Activated CD4-positive, alpha-beta T cell treated with anti-CD3 and anti-CD28 coated beads for 1 hour (primary cell): ENCODE measurements at places on chromosomes 5 and 9.

DNA sequence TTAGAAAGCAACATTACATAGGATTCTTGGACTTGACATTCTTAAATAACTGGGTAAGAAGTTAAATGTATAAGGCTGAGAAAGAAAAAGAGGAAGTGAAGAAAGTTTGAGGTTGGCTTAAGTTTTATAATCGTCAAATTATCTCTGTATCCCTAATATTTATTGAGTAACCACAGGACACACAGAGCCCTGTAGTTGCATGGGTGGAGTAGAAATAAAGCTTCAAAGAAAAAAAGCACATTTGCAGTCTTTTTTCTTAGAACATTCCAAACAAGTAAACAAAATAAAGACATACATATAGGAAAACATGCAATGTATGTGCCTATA lies 137.0 kb downstream of the CCDC192 start:
- DNase-seq = no peak

GRCh38 chr5:126178521-126178920 lies 244.7 kb upstream of the GRAMD2B start:
- DNase-seq = no peak

GRCh38 chr5:80711938-80712337 lies 57.2 kb upstream of the DHFR start:
- DNase-seq = no peak

- no peak for DNase-seq
These were observed 308.8 kb upstream of the NREP start for GRCh38 chr5:112065781-112066180.

GRCh38 chr9:18437315-18438201 lies 36.4 kb upstream of the ADAMTSL1 start:
- DNase-seq = no peak

DNA sequence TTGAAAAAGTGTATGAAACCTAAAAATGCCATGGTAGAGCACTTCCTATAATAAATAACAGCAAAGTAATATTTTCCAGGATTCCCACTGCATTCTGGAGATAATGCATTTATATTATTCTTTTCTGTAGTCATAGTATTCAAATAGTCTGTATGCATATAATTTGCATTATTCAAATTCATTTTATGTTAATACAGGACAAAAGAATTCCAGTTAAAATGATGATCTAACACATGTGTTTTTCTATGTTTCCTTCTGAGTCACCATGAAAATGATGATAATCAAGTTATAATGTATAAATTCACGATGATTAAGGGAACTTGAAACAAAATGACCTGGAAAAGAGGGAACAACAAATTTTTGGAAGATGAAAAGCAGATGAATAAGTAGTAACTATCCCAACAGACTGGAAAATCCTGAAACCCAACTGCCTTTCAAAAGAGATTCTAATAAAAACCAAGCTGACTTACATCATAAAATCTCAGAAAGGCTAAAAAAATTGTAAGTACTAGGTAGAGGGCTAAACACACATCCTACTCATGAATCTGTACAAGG lies 358.6 kb upstream of the PAPPA start:
- DNase-seq = no peak

DNA sequence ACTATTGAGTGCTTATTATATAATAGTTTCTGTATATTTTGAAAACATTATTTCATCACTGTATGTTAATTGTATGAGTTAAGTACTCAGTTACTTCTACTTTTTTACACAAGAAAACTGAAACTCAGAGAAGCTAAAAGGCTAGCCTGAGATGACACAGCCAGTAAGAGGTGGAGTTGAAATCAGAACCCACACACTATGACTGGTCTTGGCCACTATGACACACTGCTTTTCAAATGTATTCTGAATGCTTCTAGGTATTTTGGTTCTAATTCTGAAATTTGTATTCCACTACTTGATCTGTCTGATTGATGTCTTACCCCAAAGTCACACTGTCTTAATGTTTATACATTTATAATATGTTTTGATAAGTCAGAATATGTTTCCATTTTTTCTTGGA lies 181.8 kb downstream of the ZDHHC21 start:
- no peak for DNase-seq

DNA sequence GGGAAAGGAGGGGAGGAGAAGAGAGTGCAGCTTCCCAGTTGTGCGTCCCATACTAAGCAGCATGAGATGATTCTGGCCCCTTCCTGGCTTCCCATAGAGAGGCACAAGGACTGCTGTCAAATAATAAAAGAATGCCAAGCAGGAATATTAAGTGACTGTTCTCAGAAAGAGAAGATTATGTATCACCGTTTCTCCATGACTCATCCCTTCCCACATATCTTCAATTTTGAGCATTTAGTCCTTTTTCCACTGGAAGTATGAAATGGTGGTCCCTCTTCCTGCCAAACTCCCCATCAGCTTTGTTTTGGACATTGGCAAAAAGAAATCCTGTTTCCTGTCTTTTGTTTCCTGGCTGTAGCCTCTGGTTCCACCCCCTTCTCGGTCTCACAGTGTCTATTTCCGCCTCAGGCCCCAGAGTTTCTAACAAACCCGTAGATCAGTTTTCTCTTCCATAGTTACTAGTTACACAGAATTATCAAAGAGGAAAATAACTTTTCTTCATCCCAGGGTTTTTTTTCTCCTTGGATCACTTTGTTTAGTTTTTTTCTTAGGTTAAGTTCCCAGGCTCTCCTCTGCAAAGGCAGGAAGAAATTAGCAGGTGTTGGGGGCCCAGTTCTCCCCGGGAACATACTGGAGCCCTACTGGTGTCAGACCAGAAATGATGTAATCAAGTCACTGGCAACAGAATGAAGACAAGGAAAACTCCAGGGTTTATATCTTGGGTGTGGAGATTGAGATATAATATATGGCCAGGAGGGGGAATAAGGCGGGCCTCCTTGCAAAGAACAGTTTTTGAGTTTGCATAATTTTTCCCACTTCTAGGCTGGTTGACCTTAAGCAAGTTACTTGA lies 26.4 kb upstream of the ARHGAP26 start:
- no peak for DNase-seq

- no peak for DNase-seq
These were observed 80.7 kb downstream of the GLDC start for GRCh38 chr9:6564868-6565267.

GRCh38 chr5:61969347-61969746 lies 336.7 kb upstream of the KIF2A start:
- DNase-seq = no peak

DNA sequence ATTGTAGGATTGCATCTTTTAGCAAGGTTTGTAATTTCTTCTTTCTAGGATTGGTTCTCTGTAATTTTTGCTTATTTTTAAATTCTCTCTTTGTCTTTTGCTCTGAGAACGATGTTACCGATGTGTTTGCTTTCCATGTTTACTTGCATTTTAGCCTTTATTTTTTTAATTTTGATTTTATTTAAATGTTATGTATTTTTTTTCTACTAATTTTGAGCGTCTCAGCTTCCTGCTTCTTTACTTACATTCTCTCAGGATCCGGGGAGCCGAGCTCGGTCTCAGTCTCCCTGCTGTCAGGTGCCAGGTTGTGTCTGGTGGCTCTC lies 20.9 kb downstream of the ANXA2R start:
- DNase-seq = no peak

GRCh38 chr9:19283072-19283710 lies 52.7 kb downstream of the DENND4C start:
- no peak for DNase-seq

GRCh38 chr5:41447650-41448510 lies 62.5 kb downstream of the PLCXD3 start:
- no peak for DNase-seq

DNA sequence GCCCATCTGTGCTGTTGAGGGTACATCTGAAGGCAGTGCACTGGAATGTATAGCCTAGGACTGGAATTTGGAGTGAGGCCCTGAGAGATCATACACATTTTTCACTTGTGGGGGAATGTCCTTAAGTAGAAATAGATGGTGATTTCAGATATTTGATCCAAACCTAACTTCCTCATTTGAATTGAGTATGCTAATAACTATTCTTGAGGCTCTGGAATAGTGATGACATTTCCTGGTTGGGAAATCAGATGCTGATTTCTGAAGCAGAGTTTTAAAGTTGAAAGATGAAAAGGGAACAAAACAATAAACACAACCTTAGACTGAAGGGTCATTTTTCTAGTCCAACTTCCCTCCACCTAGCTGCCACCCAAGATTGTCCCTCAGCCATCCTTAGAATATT lies 163.0 kb upstream of the CCDC152 start:
- no peak for DNase-seq

DNA sequence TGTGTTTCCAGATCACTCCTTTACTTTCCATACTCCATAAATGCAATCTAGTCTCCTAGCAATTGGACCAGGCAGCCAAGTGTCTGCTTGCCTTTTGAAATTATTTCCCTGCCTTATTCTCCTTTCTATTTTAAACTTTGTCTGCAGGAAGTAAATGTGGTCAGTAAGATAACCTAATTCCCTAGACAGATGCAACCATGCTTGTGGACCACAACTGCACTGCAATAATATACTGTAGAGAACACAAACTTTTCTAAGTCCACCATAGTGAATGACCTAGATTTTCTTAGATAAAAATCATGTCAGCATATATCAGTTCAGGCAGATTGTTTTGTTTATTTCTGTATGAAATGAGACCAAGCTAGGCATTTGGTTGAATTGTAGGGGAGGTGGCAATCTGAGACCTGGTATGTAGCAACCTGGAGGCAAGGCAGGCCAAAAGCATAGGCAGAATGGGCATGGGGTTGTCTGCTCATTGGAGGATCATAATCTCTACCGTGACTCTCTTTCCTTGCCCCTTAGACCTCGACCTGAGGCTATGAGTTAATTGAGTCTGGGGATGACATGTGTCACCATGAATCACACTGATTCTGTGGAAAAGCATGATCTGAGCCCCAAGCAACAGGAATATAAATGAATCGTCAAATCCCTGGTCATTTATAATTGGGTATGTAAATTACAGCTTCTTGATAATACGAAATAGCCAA lies 20.7 kb downstream of the ACTL7B start:
- DNase-seq = no peak

DNA sequence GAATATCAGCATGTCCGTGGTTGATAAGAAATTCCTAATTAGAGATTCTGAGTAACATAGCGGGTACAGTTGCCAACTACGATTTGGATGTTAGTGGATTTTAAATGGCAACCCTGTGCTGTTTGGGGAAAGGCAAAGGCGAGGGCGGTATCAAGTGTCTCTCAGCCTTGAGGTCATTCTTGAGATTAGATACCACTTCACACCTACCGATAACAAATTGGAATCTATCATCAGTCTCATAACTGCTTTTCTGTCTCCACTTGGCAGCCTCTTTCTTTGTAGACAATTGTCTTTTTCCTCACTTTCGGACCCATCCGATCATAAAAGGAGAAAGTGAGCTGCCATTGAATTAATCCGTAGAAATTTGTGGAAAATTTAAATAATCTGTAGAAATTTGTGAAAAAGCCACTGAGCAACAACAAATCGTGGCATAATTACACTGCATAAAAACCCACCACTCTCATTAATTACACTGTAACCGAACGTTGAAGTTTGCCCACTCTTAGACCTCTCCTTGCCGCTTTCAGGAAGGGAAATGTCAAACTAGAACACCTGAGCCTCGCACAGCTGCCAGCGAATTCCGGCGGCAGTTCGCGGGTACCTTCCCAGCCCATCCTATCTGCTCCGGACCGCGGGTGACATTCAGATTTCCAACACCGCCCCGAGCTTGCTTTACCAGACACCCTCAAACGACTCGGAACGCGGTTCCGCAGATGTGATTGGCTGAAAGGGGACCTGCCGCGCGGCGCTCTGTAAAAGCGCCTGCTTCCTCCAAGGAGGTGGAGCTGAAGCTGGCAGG lies 849 bp upstream of the RGMB start:
- peak; percentile 52 for DNase-seq

- DNase-seq = no peak
These were observed 18.9 kb downstream of the DPYSL3 start for GRCh38 chr5:147490989-147491388.

DNA sequence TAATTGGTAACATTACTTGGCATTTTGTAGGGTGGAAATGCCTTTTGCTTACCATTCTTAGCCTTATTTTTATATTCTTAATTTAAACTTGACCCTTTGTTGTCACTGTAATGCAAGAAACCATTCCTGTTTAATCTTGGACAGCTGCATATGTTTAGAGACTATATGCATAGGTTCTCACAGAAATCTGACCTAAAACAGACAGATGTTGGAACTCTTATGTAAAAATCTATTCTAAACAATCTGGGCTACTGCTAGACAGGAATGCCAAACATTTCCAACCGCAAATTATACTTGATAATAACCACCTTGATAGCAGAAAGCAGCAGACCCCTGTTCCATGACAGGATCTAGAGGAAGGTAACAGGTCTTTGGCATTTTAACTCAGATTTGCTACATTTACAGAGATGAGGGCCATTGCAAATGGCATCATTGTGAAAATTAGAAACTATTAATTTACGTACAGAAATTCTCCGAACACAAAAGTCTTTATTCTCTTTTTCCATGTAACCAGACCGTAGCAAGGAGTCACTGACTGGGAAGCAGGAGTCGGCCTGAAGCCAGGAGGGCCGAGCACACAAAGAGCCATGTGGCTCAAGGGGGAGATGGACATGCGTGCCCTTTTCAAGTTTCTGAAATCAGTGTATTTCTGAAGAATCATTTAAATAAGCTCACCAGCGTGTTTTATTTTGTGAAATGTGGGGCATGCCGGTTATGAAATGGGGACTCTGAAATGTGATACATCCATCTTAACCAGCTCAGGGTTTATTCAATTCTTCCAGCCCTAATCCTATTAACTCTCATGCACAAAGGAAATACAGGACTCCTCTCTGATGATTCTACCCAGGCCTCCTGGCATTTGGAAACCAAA lies 139.3 kb downstream of the AOPEP start:
- no peak for DNase-seq

GRCh38 chr9:113452113-113452605 lies 11.4 kb upstream of the RGS3 start:
- DNase-seq = no peak

GRCh38 chr5:54645882-54646355 lies 128.4 kb downstream of the SNX18 start:
- no peak for DNase-seq

- DNase-seq = no peak
These were observed 996.8 kb downstream of the EFNA5 start for GRCh38 chr5:106673941-106674340.

DNA sequence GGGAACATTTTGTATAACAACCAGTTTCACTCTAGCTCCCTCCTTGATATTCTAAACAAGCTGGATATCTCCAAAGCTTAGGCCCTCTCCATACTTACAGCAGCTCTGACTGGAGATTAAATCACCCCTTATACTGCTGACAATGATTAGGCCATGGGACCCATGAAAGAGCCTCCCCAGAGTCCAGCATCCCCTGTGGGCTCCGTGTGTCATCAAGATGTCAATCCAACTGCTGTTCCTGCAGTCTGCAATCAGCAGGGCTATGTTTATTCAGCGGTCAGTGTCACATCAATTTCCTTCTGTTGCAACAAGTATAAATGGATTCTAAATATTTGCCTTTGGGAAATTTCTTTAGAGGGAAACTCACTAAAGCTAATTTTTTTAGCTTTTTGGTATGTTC lies 26.6 kb downstream of the PCDHAC2 start:
- DNase-seq = no peak

- no peak for DNase-seq
These were observed 16.8 kb upstream of the CTSL start for GRCh38 chr9:87708986-87709728.

- DNase-seq = no peak
These were observed 53.0 kb upstream of the PDZD2 start for GRCh38 chr5:31585895-31586270.
